ENCODE measurements at places on chromosomes 4 and X. TPM values are rescaled to one million over a fixed set of nuclear protein-coding genes. Genes with fewer than 3 reads are reported as not detected.

TLR10 gene
- 0.27 TPM for total RNA-seq

CXorf65 gene
- total RNA-seq, result 1.4 TPM

MAGEA4 gene
- total RNA-seq, result not detected

TMEM156 gene
- total RNA-seq, result 0.35 TPM

SLC6A8 gene
- total RNA-seq, result 14.6 TPM

DNA sequence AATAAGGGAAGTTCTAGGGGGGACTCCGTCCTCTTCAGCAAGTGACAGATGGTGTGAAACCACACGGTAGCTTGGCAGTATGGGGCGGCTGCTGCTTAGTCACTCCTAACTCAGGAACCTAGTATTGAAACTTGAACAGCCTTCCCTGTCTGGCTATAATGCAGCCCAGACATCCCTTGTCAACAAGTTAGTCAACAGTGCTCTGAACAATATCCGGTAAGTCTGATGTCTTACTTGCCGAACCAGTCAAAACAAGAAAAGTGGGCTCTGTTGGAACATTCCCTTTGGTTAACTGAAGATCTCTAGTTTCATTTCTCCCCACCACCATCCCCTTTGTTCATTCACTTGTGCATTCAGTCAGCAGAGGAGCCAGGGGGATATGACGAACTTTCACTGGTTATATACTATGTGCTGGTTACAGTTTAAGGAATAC lies 18.7 kb upstream of the CXCL13 start:
- no peak overlapping the region for H3K4me3 ChIP-seq
- no peak for DNase-seq
- H3K36me3 ChIP-seq, result no peaks in the 10 kb centered on the region
- no peaks in the 10 kb centered on the region for H3K27me3 ChIP-seq

DNA sequence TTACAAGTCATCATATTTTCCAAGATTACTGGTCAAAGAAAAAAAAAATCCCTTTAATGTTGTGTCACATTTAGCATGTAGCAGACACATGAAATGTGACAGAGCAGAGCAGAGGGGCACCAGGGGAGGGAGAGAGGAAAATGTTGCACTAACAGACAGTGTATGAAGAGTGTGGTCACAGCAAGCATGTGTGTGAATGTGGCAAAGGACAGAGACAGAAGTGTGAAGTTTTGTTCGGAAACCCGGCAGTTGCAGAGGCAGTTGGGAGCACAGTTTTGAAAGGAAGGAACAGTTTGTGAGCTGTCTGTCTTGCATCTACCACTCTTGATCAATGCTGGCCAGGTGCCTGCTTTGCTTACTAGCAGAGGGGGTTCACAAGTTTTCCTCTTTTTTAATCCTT lies 83.9 kb upstream of the MAP3K15 start:
- peaks cover 3% of the 10 kb centered on the region for H3K27me3 ChIP-seq
- peaks cover 2% of the 10 kb centered on the region for H3K4me1 ChIP-seq
- H3K27ac ChIP-seq, result no peak overlapping the region
- no peak for DNase-seq
- H3K4me3 ChIP-seq, result no peak overlapping the region
- H3K36me3 ChIP-seq, result no peaks in the 10 kb centered on the region

GRCh38 chr4:117376692-117377091 lies 291.3 kb upstream of the TRAM1L1 start:
- H3K27ac ChIP-seq, result no peak overlapping the region
- no peak overlapping the region for H3K4me3 ChIP-seq
- no peak for DNase-seq
- H3K36me3 ChIP-seq, result no peaks in the 10 kb centered on the region
- H3K4me1 ChIP-seq, result no peaks in the 10 kb centered on the region

DNA sequence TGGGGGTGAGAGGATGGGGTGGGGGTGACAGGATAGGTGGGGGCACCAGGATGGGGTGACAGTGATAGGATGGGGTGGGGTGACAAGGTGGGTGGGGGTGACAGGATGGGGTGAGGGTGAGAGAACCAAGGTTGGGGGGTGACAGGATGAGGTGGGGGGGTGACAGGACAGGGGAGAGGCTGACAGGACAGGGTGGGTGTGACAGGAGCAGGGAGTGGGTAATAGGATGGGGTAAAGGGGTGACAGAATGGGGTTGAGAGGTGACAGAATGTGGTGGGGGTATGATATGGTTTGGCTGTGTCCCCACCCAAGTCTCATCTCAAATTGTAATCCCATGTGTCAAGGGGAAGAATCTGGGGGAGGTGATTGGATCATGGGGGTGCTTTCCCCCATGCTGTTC lies 26.0 kb downstream of the RNF212 start:
- H3K4me3 ChIP-seq, result no peak overlapping the region
- peaks cover 3% of the 10 kb centered on the region for H3K4me1 ChIP-seq
- H3K36me3 ChIP-seq, result no peaks in the 10 kb centered on the region
- DNase-seq, result no peak

DNA sequence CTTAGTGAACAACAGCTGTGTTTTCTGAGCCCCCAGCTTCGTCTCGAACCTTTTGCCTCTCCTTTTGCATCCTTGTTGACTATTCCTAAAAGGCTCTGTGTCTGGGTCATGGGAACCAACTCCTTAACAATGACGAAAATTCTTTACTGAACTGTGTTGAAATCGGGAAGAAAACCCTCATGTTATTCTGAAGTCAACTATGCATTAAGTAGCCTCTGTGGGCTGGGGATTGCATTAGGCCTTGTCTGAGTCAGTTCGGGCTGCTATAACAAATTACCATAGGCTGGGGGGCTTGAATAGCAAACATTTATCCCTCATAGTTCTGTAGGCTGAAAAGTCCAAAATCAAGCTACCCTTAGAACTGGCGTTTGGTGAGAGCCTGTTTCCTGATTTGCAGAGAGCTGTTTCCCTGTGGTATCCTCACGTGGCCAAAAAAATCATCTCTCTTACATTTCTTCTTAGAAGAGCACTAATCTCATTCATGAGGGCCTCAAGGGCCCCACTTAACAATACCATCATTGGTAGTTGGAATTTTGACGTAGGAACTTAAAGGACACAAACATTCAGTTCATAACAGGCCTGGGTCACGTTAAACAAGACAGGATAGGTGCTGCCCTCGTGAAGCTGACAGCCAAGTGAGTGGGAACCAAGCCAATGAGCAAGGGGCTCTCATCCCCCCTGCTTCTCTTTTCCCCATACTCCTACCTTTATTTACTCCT lies 75.9 kb downstream of the CLNK start:
- H3K4me1 ChIP-seq, result no peaks in the 10 kb centered on the region
- H3K4me3 ChIP-seq, result no peak overlapping the region
- H3K36me3 ChIP-seq, result no peaks in the 10 kb centered on the region
- H3K27ac ChIP-seq, result no peak overlapping the region
- H3K27me3 ChIP-seq, result no peaks in the 10 kb centered on the region

DNA sequence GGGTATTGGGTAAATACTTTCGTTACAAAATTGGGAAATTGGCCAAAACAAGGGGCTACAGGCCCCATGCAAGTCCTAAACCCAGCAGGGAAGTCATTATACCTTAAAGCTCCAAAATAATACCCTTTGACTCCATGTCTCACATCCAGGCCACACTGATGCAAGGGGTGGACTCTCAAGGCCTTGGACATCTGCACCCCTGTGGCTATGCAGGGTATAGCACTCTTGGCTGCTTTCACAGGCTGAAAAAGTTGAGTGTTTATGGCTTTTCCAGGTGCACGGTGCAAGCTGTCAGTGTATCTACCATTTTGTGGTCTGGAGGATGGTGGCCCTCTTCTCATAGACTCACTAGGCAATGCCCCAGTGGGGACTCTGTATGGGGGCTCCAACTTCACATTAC lies 326.5 kb downstream of the TEX13C start:
- H3K27me3 ChIP-seq, result no peaks in the 10 kb centered on the region
- no peak for DNase-seq
- H3K36me3 ChIP-seq, result no peaks in the 10 kb centered on the region

DNA sequence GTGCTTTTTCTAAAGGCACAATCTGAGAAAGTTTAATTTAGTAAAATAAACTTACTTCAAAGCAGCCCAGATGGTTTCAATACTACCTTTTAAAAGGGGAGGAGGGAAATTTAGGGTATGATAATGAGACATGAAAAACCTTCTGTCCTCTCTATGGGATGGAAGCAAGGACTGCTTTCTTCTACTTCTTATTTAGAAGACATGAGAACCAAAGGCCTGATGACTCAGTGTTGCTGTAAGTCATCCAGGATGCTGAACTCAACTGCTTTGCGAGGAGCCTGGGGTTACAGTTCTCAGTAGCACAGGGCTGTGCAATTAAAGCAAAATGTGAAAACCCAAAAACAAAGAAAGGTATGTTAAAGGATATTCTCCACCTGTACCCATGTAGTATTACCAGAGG lies 140.8 kb upstream of the EDNRA start:
- H3K36me3 ChIP-seq, result no peaks in the 10 kb centered on the region
- H3K27me3 ChIP-seq, result no peaks in the 10 kb centered on the region
- H3K27ac ChIP-seq, result no peak overlapping the region
- H3K4me3 ChIP-seq, result no peak overlapping the region
- H3K4me1 ChIP-seq, result peaks cover 3% of the 10 kb centered on the region

- no peak overlapping the region for H3K27ac ChIP-seq
- DNase-seq, result no peak
- H3K4me1 ChIP-seq, result peaks cover 11% of the 10 kb centered on the region
- no peaks in the 10 kb centered on the region for H3K27me3 ChIP-seq
These were observed 36.8 kb upstream of the SH3RF1 start for GRCh38 chr4:169307576-169307975.

GRCh38 chrX:48509245-48509590 lies 426 bp downstream of the PORCN start:
- peak overlapping the region; percentile 70 for H3K4me3 ChIP-seq
- H3K27ac ChIP-seq, result no peak overlapping the region
- peaks cover 7% of the 10 kb centered on the region for H3K4me1 ChIP-seq
- DNase-seq, result no peak
- no peaks in the 10 kb centered on the region for H3K36me3 ChIP-seq

DNA sequence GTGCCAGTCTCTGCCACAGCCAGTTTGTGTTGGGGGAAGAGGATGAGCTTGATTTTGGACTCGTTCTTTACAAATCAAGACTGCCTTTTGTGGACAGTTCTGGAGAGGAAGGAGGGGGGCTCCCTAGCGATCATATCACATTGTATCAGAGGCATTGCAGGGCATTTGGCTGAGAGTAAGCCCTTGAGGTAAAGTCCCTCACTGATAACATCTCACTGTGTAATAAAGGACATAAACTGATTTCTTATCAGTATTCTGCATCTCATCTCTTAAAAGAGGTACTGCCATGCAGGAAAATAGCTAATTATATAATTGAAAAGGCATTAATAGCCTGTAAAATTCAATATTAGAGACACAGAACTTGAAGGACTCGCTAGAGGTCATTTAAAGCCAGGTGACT lies 6.1 kb upstream of the IGFBP7 start:
- peaks cover 3% of the 10 kb centered on the region for H3K27me3 ChIP-seq
- H3K36me3 ChIP-seq, result no peaks in the 10 kb centered on the region
- H3K27ac ChIP-seq, result no peak overlapping the region
- no peak overlapping the region for H3K4me3 ChIP-seq

- H3K27me3 ChIP-seq, result no peaks in the 10 kb centered on the region
- no peak for DNase-seq
- no peak overlapping the region for H3K4me3 ChIP-seq
- no peaks in the 10 kb centered on the region for H3K4me1 ChIP-seq
These were observed 94.8 kb downstream of the GPRIN3 start for GRCh38 chr4:89212666-89213381.

- H3K4me1 ChIP-seq, result no peaks in the 10 kb centered on the region
- H3K4me3 ChIP-seq, result no peak overlapping the region
- H3K36me3 ChIP-seq, result no peaks in the 10 kb centered on the region
- no peaks in the 10 kb centered on the region for H3K27me3 ChIP-seq
These were observed 15.2 kb upstream of the CLOCK start for GRCh38 chr4:55561889-55562288.

Measured in muscle of leg (tissue), 16 donors.